Osteocyte (in vitro differentiated cells): ENCODE measurements at places on chromosomes 12 and 14.
A peak's percentile ranks its signal among the peaks of the same experiment; 100 is the strongest.

- peak; percentile 89 for DNase-seq
Observed at GRCh38 chr12:48795550-48796455, 6.9 kb upstream of the ADCY6 start.

DNA sequence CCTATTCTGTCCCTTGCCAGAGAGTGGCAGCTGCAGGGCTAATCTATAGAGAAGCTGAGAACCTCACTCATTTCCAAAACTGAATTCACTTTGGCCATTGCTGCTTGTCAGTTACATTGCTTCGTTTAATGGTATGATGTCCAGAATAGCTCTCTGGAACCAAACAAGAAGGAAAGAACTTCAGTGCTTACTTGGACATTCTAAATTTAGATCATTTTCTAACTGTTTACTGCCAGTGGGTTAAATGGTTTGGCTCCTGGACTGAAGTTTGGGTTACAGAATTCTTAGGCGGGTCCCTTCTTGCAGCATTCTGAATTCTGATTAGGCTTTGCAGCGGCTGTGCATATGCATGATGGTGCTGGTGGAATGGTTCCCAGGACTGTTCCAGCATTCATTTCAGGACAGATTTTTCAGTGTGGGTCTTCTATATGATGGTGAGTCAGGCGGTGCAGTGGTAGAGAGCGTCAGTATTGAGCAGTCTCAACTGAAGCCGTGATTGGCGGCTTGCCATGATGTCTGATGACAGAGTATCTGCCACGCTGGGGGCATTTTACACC lies 148.7 kb downstream of the DYRK2 start:
- no peak for DNase-seq

DNA sequence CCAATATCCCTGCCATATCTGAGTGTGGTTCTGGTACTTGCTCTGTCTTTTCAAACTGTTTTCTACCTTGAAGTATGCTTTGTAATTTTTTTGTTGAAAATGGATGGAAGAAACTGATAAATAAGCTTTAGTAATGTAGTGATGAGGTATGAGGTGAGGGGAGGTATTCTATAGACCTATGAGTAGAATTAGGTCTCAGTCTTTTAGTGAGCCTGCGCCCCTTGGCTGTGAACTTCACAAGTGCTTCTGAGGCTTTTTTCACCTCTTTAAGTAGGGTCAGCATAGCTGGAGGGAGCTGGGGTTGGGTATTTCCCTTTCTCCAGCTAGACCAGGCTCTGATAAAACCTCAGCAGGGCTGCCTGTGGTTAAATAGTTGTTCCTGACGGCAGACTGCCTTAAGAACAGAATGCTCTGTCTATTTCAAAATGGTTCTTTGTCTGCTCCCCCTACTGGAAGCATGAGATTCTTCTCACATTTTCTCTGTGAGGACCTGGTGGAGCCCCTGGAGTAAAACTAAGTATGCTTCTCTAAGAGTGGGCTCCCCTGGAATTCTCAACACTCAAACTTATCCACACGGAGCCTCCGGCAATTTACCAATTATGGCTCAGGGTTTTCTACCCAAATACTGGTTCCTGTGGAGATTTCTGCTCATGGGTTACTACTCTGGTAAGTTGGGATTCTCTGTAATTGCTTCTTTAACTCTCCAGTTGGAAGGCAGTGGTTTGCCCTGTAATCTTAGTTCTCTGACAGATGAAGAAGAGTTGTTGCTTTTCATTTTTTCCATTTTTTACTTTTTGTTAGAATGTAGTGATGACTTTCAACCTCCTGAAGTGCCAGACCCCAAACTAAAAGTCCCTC lies 13.1 kb downstream of the KRT5 start:
- no peak for DNase-seq

GRCh38 chr14:37678916-37679315 lies 83.5 kb downstream of the TTC6 start:
- DNase-seq = no peak

- DNase-seq = no peak
Observed at GRCh38 chr12:51028126-51028812, 2.1 kb upstream of the SLC11A2 start.

GRCh38 chr12:25689996-25690501 lies 137.0 kb upstream of the LMNTD1 start:
- DNase-seq = no peak

GRCh38 chr12:95608252-95609033 lies 57.2 kb upstream of the USP44 start:
- no peak for DNase-seq

GRCh38 chr12:123040106-123040505 lies 59.6 kb downstream of the ARL6IP4 start:
- DNase-seq = no peak

DNA sequence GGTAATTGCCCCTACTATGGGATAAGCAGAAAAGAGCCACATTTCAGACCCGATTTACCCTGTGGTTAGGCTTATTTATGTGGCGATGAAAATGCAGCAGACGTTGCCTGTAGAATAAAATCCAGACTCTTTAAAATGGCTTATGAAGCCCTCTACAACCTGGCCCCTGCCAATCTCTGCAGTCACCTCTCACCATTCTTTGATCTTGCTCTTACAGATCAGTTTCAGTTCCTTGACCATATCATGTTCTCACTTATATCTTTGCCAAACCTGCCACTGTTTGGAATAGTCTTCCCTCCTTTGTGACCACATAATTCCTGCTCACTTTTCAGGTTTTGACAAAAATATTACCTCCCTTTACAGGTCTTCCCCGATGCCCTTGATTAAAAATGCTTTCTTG lies 264.3 kb upstream of the GARIN6 start:
- DNase-seq = no peak

DNA sequence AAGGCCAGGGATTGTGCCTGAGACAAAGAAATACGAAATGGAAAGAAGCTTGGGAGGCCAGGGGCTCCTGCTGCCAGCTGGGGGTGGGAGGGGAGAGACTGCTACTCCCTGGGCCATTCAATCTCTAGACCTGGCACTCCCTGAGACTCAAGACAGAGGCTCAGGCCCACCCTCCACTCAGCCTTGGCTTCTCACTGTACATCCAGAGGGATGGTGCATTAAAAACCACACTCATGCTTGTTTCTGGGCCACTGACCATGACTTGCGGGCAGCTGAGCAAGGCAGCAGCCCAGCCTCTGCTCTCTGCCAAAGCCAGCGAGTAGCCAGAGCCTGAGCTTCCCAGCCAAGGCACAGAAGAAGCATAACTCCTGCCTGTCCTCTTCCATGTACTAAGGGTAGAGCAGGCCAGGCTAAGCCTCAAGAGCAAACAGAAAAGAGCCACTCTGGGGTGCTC lies 41.5 kb downstream of the PITPNM2 start:
- DNase-seq = no peak
